NCI-H524 (cell line): ENCODE measurements at places on chromosomes 5 and 9.

DNA sequence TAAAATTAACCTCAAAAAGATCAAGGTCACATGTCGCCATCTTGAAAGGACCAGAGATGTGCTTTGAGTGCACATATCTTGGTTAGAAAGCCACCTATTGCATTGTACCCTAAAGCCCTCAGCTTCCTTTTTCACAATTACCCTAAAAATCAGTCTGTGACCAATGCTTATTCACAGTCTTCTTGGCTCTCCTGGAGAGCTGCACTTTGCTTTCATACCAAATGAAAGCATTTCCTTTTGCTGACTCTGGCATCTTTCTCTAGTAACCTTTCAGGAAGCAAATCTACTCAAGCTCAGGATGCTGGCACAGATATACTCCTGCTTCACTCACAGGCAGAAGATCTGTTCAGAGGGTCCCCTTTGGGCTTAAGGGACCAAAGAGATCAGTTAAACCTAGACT, 160.7 kb upstream of the PUM3 start:
- DNase-seq = no peak

- no peak for DNase-seq
Observed at GRCh38 chr5:159801303-159801702, 115.0 kb upstream of the ADRA1B start.

GRCh38 chr9:114908104-114908622, 22.2 kb downstream of the TNFSF8 start:
- peak; percentile 29 for DNase-seq

- DNase-seq = no peak
Observed at GRCh38 chr5:138770291-138770690, 17.1 kb downstream of the CTNNA1 start.

DNA sequence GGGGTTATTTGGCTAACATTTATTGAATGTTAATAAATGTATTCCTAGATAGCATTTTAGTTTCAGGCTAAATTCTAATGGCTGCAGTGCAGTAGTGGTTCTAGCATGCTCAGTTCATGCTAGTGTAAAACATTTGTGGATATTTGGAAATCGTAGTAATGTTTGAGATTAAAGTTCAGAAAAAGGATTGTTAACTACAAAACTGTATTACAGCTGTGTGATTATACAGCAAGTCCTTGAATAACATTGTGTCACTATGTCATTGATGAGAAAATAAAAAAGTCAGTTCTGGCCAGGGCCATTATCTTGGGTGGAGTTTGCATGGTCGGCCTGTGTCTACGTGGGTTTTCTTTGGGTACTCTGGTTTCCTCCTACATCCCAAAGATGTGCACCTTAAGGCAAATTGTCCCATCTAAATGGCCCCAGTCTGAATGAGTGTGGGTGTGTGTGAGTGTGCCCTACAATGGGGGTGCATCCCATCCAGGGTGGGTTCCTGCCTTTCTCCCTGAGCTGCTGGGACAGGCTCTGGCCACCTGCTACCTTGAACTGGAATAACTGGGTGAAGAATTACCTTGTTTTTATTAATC, 8.8 kb downstream of the ZSWIM6 start:
- DNase-seq = no peak
